Daoy (cell line): ENCODE measurements at places on chromosomes 3 and 15. TPM values are rescaled to one million over a fixed set of nuclear protein-coding genes. Genes with fewer than 3 reads are reported as not detected.

DNA sequence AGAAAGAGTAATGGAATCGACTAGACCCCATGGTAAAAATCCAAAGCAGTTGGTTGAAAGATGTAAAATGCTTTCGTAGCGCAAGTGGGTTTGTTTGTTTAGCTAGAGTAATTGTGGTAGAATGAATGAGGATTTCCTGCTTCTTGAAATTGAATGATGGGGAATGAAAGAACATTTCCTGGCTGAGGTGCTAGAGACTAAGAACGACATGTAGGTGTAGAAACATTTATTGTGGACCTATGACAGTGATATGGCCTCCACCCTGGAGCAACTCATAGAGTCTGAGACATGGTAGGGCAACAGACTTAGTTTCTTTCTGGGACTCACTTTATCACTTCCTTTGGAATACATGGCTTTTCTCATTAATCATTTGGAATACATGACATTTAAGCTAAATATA lies 467.6 kb upstream of the CFAP20DC start:
- DNase-seq: no peak

- DNase-seq: no peak
These were observed 64.4 kb downstream of the GTPBP8 start for GRCh38 chr3:113055201-113055600.

GRCh38 chr3:63912768-63913588 lies 795 bp upstream of the SCAANT1 start:
- peak; percentile 56 for DNase-seq

The SLC12A1 gene
- total RNA-seq: not detected in 2 replicates

DNA sequence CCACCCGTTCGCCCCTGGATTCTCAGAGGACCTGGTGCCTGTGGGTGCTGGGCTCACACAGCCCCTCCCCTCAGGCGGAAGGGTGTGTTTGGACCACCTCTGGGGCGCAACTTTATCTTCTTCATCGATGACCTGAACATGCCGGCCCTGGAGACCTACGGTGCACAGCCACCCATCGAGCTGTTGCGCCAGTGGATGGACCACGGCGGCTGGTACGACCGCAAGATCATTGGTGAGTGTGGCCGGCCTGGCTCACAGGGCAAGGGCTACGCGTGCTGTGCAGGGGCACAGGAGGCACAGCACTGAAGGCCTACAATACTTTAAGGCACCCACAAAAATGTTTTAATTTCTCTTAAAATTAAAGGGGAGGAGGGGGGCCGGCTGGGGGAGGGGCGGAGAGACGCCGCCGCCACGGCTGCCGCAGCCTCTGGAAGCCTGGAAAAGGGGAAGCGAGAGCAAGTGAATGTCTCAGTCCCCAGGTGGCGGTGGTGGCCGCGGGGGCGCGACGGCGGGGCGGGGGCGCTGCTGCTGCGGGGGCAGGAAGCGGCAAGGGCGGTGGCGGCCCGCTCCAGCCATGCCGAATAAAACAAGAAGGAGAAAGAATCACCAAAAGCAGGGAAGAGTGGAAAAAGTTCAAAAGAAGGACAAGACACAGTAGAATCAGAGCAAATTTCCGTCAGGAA lies 56.8 kb downstream of the DNAH1 start:
- DNase-seq: no peak

The CMTM8 gene
- total RNA-seq: 1.1 and 3.7 TPM in 2 replicates

DNA sequence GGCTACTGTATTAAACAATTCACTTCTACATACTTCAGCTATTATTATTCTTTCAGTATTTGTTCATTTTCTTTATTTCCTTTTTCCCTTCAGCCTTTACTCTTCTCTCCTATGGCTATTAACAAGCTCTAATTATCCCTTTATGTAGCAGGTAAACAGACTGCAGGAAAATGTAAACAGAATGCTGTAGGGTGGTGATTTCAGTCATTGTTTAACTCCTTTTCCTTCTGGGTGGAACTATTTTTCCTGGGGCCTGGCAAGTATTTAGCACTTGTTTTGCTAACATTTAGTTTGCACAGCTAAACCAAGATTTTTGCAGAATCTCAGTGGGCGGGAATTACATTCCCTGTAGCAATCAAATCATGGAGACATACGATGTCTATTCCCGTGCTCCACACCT lies 14.4 kb downstream of the RARB start:
- no peak for DNase-seq

The FETUB gene
- total RNA-seq: not detected in 2 replicates

GRCh38 chr15:67242708-67243111 lies 11.8 kb downstream of the AAGAB start:
- DNase-seq: no peak

DNA sequence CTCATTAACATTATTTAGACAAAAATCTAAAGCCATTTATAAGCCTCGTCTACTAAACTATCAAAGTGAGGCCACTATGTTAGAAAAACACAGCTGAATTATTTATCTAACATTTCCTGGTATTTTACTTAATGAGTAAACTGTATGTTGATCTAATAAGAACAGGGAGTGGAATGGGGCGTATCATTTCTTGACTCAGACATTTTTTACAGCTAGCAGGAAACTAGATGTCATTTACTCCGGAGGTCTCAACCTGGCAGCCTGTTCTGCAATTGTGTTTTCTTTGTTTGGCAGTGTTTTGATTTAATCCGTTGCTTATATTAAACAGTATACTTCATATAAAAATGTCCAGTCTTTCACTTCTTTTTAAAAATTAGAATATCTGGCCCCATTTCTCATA lies 79.1 kb upstream of the ABI3BP start:
- DNase-seq: no peak

GRCh38 chr15:43215961-43216360 lies 4.9 kb downstream of the EPB42 start:
- DNase-seq: peak; percentile 28

- no peak for DNase-seq
These were observed 397.6 kb upstream of the WNT5A start for GRCh38 chr3:55884491-55885285.

- DNase-seq: peak; percentile 95
These were observed 76.0 kb downstream of the WWTR1 start for GRCh38 chr3:149581681-149582370.

DNA sequence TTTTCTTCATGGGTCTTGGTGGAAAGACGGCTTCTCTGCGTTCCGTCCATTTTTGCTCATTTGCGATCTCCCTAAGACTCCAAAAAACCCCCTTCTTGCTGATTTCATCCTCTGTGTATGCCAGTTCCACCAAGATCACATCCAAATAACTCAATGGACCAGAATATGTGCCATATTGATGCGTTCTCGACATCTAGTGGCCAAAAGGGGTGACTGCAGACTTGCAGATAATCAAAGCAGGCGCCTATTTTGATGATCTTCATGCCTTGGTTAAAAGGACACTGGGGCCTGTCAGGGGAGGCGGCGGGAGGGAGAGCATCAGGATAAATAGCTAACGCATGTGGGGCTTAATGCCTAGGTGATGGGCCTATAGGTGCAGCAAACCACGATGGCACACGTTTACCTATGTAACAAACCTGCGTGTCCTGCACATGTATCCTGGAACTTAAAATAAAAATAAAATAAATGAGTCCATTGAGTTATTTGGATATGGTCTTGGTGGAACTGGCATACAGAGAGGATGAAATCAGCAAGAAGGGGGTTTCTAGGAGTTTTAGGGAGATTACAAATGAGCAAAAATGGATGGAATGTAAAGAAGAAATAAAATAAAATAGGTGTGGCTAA lies 104.2 kb upstream of the RAD18 start:
- DNase-seq: peak; percentile 43

- DNase-seq: no peak
These were observed 15.3 kb upstream of the CACNA1D start for GRCh38 chr3:53478921-53479664.

The PPP1R14D gene
- not detected in 2 replicates for total RNA-seq

The ADCY5 gene
- total RNA-seq: 0.06 TPM in 1 of 2 replicates, not detected in the other

DNA sequence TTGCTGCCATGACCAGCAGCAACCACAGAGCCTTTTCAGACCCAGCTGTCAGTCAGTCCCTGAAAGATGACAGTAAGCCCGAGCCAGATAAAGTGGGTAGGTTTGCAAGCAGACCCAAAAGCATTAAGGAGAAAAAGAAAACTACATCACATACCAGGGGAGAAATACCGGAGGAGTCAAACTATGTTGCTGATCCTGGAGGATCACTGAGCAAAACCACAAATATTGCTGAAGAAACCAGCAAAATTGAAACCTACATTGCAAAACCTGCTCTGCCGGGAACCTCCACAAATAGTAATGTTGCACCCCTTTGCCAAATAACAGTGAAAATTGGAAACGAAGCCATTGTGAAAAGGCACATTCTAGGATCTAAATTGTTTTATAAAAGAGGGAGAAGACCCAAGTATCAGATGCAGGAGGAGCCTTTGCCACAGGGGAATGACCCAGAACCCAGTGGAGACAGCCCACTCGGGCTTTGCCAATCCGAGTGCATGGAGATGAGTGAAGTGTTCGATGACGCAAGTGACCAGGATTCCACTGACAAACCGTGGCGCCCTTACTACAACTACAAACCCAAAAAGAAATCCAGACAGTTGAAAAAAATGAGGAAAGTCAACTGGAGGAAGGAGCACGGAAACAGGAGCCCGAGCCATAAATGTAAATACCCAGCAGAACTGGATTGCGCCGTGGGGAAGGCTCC lies 42.1 kb upstream of the RASA2 start:
- no peak for DNase-seq

DNA sequence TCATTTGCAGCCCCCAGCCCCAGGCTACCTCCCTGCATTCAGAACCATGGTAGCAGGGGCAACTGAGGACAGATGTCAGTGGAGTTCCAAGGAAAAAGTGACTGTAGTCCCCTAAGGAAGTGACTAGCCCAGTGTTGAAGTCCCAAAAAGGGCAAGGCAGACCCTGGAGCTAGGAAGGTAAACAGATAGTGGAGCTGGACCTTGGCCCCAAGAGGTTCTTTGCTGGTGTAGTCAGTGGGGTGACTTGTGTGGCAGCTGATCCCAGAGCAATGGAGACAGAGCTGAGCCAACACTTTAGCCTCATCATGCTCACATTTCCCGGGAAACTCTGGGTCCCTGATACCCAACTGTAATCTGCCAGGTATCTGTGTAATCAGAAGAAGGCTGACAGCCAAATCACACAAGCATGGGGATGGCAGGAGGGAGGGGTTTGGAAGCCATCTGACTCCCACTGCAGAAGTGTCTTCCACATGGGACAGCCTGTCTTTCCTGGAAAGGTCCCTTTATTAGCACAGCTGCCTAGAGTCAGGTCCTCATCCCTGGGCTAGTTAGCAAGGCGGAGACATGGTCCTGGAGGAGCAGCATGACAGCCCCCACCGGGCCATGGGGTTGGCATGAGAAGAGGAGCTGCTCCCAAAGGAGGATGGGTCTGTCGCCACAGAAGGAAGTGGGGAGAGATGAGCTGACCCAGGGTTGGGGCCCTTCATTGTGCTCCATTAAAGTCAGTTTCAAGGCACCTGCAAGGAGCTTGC lies 39.8 kb downstream of the PXYLP1 start:
- no peak for DNase-seq

The ESYT3 gene
- 0.34 and 0.68 TPM in 2 replicates for total RNA-seq

DNA sequence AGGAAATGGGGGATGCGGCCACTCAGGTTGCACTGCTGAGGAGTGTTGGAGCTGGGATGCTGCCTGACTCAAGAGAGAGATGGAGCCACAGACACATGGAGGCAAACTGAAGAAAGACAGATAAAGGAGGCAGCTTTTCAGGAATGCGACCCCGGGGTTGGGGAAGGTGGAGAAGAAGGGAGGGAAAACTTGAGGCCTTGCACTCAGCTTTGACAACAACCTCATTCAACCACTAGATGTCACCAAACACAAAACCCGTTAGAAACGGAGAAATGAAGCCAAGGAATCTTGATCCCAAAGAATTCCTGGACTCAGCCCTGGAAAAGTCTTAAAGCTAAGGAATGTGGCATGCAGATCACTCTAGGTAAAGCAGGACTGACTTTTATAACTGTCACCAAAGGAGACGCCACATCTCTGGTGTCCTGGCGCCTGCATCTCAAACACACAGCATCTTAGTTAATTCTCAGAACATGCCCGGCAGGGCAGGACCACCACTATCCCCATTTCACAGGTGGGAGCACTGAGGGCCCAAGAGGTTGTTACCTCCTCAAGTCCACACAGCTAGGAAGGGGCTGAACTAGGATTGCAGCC lies 59.6 kb upstream of the LMCD1 start:
- DNase-seq: peak; percentile 42

DNA sequence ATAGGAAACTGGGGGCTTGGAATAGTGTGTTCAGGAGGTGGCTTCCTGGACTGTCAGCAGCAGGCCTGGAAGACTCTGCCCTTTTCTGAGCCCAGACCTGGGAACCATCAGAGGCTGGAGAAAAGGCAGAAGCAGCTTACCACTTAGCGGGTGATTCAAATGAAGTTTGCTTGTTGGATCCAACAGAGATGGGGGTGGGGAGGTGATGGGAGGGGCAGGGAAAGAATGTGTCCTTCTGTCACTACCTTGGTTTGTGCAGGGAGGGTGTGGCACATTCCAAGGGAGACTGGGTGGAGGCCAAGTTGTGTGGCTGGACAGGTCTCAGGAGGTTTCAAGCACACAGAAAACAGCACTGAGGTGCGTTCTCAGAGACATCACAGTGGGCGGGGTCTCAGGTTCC lies 58.8 kb downstream of the TRAK1 start:
- no peak for DNase-seq

GRCh38 chr3:154223519-154223918 lies 100.8 kb downstream of the DHX36 start:
- no peak for DNase-seq

- DNase-seq: no peak
These were observed 312.5 kb upstream of the CTNNB1 start for GRCh38 chr3:40886660-40887425.

The GAP43 gene
- 0.06 and 0.12 TPM in 2 replicates for total RNA-seq

DNA sequence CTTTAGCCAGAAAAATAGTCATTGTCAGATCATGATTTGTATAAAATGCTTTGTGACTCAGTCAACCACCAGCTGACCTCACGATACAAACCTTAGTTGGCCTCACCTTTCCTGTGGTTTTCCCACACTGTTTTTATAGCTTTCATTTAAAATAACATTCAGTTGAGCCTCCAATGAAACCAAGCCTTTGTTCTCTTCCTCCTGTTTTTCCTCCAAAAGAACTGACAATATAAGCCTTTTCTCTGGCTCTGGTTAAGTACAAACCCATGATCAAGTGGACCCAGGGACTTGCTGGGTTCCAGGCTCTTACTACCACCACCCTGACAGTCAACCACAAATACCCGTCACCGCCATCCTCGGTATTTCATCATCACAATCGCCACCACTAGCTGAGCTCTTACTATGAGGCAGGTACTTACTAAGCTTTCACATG lies 81.7 kb downstream of the TAMM41 start:
- peak; percentile 79 for DNase-seq

The RASGRP1 gene
- 1.1 and 1.6 TPM in 2 replicates for total RNA-seq

DNA sequence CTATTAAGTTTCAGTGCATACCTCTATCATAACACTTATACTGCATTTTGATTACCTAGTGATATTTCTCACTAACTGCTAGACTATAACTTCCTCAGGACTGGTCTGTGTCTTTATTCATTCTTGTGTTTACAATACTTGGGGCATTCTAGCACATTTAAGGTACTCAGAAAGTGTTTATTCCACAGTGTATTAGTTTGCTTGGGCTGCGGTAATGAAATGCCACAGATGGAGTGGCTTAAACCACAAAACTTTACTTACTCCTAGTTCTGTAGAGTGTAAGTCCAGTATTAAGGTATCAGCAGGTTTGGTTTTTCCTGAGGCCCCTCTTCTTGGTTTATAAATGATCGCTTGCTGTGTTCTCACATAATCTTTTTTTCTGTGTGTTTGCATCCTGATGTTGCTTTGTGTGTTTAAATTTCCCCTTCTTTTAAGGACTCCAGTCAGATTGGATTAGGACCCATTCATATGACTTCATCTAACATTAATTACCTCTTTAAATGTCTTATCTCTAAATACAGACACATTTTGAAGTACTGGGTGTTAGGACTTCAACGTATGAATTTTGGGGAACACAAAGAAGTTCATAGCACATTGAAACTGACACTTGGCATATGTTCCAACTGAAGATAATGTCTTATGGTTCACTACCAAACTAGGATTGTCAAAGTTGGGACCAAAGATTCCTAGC lies 23.9 kb downstream of the RNF111 start:
- DNase-seq: no peak

The RBP2 gene
- not detected in 2 replicates for total RNA-seq
